ENCODE measurements at places on chromosomes 11 and 22.

DNA sequence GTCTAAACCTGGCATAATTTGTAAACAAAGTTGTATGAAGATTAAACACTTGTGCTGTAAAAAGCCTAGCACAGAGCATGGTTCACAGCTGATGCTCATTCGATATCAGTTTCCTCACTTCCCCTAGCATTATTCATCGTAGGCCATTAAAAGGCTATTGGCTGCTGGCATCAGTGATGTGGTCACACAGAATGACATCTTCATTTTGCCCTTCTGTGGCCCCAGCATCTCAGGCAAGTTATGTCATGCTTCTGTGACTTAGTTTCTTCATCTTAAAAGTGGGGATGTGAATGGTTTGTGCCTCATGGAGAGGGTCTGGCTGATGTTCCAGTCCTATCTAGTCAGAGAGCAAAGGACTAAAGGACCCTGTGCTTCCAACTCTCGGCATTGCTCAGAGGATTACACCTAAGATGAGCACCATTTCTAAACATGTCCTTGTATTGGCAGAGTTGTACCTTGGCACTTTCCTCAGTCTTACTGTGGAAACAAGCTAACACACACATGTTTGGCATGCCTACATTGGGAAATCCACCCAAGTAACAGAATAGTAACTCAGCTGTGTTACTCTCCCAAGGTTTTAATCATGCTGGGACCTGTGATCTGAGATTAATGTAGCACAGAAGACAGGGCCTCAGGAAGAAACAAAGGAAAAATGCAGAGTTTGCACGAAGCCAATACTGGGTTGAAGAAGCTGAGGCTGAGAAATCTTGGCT is 83.5 kb upstream of the OR9Q1 start:
- no peak for DNase-seq

DNA sequence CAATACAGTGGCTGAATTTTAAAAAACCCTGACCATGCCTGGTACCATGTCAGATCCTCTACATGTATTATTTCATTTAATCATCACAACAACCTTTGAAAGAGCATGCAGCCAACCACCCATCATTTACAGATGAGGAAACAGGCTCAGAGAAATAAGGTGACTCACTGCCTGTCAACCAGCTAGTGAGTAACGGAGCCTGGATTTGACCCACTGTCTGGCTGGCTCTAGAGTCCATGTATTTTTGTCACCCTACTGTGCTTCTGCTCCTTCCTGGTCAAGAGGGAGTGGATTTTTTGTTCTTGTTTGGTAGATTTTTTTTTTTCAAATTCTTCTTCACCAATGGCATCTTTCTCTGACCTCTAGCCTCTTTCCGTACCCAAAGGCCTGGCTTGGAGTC is 77.4 kb downstream of the CWC15 start:
- DNase-seq, result no peak

DNA sequence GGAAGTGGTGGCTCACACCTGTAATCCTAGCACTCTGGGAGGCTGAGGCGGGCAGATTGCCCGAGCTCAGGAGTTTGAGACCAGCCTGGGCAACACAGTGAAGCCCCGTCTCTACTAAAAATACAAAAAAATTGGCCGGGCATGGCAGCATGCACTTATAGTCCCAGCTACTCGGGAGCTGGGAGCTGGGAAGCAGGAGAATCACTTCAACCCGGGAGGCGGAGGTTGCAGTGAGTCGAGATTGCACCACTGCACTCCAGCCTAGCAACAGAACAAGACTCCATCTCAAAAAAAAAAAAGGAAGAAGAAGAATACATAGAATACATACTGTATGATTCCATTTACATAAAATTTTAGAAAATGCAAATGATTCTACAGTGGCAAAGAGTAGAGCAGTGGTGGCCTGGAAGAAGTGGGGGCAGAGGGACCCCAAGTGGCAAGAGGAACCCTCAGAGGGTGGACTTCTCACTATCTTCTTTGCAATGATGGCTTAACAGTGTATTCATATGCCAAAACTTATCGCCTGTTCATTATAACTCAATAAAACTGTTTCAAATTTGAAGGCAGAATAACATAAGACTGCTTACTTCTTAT is 22.0 kb downstream of the PACSIN2 start:
- no peak for DNase-seq

DNA sequence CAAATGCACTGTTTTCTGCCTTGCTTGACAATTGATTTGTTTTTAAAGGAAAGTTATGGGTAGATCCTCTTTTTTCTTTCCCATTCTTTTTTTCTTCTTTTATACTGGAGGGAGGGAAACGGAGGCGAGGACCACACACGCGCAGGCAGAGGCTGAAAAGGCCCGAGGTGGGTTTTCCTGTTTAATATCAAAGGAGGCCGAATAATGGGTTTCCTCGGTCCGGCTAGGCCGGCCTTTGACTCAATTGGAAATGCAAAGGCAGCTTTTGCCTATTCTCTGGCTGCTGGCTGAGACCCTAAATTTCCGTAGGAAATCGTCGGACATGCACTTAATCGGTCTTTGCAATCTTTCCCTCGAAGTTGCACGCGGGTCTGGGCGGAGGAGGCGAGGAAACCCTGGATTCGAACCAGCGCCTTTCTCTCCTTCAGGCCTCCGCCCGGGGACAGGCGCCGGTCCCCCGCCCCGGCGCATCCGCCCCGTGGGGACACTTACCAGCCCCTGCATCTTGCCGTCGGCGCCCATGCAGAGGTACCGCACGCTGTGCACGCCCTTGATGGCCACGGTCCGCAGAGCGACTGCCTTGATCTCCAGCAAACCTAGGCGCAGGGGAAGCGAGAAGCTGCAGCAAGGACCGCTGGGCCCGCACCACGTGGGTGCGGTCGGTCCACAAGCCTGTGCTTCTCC is 911 bp downstream of the FGF19 start:
- DNase-seq, result no peak

- DNase-seq, result no peak
These were observed 19.9 kb downstream of the IL10RA start for GRCh38 chr11:118006153-118006534.

- no peak for DNase-seq
These were observed 15.5 kb downstream of the IRAG1 start for GRCh38 chr11:10678101-10678500.

- no peak for DNase-seq
These were observed 83.9 kb downstream of the OR5AK2 start for GRCh38 chr11:57072640-57073039.

GRCh38 chr11:64765291-64765850 is 5.6 kb upstream of the PYGM start:
- DNase-seq, result no peak

DNA sequence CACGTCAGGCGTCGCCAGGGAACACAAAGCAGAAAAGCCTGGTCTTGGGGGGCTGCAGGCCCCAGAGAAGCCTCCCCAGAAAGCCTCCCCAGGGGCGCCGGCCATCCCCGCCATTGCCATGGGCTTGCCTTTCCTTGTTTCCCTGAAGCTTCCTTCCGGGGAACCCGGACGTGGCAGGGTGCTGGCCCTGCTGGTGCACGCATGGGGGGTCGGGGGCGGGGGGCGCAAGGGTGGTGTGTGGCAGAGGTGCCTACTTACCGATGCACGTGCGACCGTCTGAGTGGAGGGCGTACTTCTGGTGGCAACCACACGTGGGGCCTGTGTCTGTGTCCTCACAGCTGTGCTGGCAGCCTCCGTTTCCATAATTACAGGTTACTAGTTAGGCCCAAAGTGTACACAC is 71.0 kb upstream of the TTLL12 start:
- no peak for DNase-seq

- no peak for DNase-seq
These were observed 9.9 kb downstream of the OSBPL5 start for GRCh38 chr11:3155216-3155615.

- peak; percentile 77 for DNase-seq
These were observed 115.9 kb downstream of the ARFGAP2 start for GRCh38 chr11:47060807-47061206.

GRCh38 chr11:45267652-45268299 is 18.4 kb downstream of the SYT13 start:
- DNase-seq, result no peak

DNA sequence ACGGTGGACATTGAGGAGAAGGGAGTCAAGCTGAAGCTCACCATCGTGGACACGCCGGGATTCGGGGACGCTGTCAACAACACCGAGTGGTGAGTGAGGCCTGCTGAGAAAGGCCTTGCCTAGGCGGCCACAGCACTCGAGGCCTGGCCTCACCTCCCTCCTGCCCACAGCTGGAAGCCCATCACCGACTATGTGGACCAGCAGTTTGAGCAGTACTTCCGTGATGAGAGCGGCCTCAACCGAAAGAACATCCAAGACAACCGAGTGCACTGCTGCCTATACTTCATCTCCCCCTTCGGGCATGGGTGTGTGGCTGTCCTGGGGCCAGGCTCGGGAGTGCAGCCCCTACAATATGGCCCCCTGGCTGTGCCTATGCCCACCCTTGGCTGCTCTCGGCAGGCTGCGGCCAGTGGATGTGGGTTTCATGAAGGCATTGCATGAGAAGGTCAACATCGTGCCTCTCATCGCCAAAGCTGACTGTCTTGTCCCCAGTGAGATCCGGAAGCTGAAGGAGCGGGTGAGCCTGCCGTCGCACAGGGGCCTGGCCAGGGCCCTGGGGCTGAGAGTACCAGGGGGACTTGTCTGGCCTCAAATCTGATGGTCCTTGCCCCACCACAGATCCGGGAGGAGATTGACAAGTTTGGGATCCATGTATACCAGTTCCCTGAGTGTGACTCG is 3.0 kb upstream of the GP1BB start:
- DNase-seq, result no peak

DNA sequence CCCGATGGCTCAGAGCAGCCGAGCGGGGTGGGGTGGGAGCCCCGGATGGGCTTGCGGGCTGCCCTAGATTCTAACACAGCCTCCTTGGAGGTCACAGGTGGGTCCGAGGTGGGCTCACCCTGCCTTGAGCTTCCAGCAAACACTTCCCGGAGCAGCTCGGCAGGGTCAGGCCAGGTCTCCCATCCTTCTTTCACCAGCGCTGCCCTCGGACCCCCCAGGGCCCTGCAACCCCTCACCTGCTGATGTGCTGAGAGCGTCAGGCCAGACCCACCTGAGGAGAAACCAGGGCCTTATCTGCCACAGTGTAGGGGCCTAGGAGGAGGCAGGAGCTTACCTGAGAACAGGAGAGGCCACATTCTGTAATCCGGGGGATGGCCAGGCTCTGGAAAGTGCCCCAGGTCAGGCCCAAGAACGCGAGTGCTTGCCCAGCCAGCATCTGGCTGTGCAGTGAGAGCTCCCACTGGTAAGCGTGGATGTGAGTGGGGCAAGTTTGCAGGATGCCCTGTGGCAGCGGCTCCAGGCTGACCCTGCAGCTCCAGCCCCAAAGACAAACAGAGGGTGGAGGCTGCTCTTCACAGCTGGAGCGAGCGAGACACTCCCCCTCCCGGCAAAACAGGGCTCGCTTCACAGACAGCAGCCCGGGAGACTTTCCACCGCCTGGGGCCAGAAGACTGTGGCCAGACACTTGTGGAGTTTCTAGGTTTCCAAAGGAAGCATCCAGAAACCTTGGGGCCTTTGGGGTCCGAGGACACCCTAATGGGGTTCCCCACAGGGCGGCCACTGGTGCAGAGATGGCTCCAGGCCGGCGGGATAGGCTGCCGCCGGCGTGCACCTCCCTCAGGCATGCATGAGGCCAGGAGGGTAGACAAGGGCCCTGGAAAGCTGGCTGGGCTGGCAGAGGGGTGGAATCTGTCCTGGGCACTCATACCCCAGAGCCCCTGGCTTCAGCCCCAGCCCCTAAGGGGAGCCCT is at the start of gene IL17REL:
TSS of gene IL17REL (minus strand) at position 555 of the 971 bp plus-strand sequence. CDS start at position 436, 119 bp downstream.
- no peak for DNase-seq

DNA sequence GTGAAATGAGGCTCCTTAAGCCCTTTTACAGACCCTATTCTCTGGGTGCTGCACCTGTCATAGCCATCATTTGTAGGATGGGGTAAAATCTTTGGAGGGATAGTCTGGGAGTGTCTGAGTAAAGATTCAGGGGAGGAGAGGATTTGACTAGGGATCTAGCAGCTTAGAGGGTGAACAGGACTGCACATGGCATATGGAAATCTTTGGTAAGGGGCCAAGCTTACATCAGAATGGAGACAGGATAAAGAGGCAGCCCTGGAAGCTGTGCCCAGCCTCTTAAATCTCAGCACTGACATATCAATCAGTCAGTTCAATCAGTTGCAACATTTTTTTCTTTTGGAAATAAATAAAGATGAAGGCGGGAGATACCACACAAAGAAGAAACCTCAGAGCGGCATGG is 301.8 kb upstream of the CADM1 start:
- DNase-seq, result no peak

- no peak for DNase-seq
These were observed 4.0 kb downstream of the MMP10 start for GRCh38 chr11:102776454-102776853.

Data from hematopoietic multipotent progenitor cell treated with erythropoietin and hydrocortisone succinate and interleukin-3 and kit ligand, for 4 days (in vitro differentiated cells).